ENCODE measurements at places on chromosomes 12 and 14.

GRCh38 chr12:96402061-96402460 lies 1.8 kb upstream of the CDK17 start:
- DNase-seq, result no peak

- no peak for DNase-seq
Measured at GRCh38 chr12:47747596-47748506, 10.8 kb downstream of the RAPGEF3 start.

- no peak for DNase-seq
Measured at GRCh38 chr12:75606151-75606550, 94.7 kb upstream of the KRR1 start.

DNA sequence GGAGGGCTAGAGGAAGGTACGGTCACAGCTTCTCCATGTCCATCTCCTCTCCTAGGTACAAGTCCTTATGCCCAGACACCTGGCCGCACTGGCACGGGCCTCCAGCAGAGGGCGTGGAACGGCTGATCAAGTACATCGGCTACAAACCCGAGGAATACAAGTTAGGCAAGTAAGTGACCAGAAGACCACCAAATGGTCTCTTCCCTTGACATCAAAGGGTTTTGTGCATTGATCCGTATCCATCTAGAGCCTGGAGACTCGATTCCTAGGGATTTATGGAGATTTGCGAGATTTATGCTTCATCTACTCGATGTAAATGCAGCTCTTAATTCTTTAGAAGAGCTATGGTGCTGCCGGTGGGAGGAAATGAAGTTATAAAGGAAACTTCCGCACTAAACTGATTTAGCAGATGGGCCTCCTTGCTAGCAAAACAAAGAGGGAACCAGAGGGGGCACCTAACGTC lies 44.2 kb downstream of the KCTD10 start:
- DNase-seq, result peak; percentile 39

DNA sequence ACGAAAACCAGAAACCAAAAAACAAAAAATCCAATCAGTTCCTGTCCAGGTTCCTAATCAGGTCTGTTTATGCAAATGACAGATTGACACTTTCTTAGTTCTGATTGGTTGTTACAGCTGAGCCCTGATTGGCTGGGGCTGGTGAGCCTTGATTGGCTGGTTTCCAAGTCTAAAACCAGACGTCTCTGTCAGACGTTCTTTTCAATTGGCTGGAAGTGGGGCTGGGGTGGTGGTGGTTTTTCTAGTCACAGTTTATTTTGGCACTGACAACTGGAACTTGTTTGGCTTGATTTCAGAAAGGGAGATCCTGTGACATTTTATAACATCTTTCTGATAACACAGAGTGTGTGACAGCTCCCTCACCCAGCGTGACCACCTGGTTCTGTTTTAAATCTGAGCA lies 36.1 kb upstream of the PRICKLE1 start:
- DNase-seq, result no peak

DNA sequence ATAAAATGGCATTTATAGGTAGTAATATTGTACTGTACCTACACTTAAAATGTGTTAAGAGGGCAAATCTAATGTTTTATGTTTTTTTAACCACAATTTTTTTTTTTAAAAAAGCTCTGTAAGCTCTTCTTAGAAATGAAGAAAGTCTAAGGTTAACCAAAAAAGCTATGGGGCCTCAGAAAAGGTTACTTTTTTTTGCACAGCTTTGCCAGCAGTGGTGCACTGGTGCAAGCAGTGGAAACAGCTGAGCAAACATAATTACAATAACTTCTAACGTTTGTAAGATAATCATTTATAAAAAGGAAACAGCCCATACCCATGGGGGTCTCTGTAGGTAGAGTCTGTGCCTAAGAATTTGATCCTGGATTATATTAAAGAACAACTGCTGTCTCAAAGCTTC lies 85.1 kb upstream of the NID2 start:
- DNase-seq, result no peak

- DNase-seq, result no peak
Measured at GRCh38 chr12:109600481-109600880, 26.9 kb downstream of the MVK start.
